WERI-Rb-1 (cell line): ENCODE measurements at places on chromosomes 11 and 22.

- no peak for DNase-seq
Observed at GRCh38 chr11:34513682-34514449, at the start of gene ELF5. ELF5 (minus strand) TSS chr11:34513794; CDS start chr11:34505749, 8,045 bp downstream.

DNA sequence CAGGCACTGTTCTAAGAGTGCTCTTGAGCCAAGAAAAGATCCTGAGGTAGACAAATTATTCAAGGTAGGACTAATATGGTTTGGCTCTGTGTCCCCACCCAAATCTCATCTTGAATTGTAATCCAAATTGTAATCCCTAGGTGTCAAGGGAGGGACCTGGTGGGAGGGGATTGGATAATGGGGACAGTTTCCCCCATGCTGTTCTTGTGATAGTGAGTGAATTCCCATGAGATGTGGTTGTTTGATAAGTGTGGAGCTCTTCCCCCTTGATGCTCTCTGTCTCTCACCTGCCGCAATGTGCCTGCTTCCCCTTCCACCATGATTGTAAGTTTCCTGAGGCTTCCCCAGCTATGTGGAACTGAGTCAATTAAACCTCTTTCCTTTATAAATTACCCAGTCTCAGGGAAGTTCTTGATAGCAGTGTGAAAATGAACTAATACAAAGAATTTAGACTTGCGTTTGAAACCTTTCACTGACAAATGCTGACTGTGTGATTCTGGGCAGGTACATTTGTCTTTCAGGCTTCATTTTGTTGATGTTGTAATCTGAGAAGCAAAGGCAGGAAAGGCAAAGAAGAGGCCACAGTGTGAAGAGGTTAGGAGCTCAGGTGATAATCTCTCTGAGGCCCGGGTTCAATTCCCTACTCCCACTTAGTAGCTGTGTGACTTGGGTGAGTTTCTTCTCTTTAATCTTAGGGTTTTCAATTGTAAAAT is 115.8 kb upstream of the PAX6 start:
- no peak for DNase-seq

GRCh38 chr11:130420478-130421198 is 7.8 kb downstream of the ADAMTS8 start:
- DNase-seq = no peak

- DNase-seq = no peak
Observed at GRCh38 chr11:64879244-64879900, 951 bp upstream of the EHD1 start.

DNA sequence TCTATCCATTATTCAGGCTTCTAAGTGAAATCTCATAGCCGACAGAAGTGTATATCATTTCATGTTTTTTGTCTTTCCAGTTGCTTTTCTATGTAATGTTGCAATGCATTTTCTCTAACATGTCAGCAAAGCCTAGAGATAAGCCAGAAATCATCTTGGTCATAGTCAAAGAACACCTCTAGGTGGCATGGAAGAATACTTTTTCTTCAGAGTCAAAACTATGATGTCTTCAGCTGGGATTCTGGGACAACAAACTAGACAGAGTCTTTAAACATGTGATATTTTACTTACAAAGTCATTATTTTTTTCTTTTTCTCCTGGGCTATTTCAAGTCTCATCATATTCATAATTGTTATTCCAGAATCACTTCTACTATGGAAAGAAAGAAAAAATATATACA is 4.4 kb downstream of the GAS2 start:
- no peak for DNase-seq

DNA sequence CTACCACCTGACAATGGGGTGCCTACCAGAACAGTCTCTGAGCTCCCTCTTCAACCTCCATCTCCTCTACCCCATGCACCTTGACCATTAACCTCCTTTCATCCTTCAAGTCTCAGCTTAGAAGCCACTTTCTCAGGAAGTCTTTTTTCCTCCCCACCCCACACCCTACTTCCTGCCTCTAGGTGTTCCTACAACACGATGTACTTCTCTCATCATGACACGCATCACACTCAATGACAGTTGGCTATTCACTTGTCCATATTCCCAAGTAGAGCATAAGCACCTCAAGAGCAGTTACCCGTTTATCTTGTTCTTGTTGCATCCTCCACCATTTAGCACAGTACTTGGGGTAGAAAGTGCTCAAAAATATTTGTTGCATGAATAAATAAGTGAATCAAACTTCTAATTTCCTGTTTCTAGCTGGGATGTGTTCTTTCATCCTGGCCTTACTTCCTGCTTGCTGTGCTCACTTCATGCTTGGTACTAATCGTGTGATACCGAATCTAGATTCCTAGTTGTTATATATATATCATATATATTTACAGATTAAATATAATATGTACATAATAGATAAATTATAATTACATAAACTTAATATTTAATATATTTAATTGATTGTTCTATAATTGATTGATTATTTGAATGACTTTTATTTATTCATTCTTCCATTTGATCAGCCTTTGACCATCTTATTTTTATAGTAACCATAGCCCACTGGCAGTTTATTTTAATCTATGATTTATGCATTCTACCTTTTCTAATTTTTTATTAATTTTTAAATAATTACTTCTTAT is 177.5 kb upstream of the TMEM45B start:
- no peak for DNase-seq

DNA sequence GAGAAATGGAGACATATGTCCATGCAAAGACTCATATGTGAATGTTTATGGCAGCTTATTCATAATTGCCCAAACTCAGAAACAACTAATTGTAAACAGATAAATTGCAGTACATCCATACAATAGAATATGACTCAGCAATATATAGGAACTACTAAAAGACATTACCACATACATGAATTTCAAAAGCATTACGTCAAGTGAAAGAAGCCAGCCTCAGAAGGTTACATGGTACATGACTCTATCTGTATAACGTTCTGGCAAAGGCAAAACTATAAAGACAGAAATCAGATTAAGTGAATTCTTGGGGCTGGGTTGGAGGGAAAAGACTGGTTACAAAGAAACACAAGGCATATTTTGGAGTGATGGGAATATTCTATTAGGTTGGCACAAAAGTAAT is 7.2 kb downstream of the KCTD21 start:
- no peak for DNase-seq

DNA sequence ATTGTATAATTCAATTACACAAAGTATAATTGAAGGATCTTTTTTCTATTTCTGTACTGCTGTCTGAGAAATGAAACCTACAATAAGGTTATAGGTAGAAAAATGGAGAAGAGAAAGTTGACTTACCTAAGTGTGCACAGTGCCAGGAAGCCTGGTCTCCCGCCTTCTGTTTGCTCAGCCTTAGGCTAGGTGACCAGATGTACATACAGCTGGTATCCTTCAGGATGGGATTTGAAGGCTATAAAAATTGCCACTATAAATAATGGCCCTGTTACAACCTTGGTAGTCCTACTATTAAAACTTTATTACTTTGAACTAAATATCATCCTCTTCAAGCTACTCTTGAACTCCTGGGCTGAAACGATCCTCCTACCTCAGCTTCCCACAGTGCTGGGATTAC is 19.7 kb downstream of the OR51E2 start:
- DNase-seq = no peak

DNA sequence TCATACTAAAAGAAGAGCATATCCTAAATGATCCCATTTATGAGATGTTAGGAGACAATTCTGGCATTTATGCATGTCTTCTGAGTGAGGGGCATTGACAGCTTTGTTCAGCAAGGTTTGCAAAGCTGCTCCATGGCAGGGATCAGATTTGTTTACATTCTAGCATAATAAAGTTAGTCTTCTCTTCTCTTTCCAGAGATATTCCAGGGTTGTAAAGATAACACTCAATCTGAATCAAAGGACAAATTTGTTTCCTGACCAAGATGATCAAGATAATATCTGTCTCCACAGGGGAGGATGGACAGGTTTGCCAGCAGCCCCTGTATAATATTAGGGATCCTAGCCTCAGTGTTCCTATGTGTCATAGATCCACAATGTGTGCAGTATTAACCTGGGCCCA is 77.5 kb upstream of the ZC3H12C start:
- DNase-seq = no peak

GRCh38 chr11:65377036-65377435 is 5.4 kb downstream of the SLC25A45 start:
- no peak for DNase-seq

DNA sequence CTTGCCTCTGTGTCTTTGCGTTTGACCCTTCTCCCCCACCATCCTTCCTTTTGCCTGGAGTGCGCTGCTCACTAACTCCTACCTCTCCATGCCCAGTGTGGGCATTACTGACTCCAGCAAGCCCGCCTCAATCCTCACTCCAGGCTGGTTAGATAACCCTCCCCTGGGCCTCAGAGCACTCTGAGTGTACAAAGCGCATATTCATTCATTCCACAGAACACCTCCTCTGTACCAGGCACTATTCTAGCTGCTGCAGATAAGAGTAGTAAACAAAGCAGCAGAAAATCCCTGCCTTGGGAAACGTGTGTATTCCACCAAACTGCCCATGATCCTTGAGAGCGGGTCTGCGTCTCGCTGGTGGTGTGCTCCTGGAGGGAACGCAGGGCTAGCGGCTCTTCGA is 3.2 kb downstream of the SLC22A8 start:
- DNase-seq = no peak

DNA sequence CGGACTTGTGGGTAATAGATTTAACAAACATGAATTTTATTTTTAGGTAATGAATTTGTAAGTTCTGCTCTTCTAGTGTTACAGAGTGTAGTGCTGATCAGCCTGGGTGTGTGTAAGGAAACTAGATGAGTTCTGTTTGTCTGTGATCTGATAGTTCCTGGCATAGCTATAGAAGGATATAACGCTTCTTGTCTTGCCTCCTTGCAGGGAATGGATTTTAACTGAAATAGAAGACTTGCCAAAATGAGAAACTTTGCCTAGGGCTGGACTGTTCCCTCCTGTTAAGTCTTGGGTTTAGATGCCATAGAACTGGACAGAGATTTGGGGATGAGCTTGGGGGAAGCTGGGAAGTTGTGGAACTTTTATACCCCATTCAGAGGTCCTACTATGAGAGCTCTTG is 11.6 kb downstream of the CCDC81 start:
- no peak for DNase-seq

DNA sequence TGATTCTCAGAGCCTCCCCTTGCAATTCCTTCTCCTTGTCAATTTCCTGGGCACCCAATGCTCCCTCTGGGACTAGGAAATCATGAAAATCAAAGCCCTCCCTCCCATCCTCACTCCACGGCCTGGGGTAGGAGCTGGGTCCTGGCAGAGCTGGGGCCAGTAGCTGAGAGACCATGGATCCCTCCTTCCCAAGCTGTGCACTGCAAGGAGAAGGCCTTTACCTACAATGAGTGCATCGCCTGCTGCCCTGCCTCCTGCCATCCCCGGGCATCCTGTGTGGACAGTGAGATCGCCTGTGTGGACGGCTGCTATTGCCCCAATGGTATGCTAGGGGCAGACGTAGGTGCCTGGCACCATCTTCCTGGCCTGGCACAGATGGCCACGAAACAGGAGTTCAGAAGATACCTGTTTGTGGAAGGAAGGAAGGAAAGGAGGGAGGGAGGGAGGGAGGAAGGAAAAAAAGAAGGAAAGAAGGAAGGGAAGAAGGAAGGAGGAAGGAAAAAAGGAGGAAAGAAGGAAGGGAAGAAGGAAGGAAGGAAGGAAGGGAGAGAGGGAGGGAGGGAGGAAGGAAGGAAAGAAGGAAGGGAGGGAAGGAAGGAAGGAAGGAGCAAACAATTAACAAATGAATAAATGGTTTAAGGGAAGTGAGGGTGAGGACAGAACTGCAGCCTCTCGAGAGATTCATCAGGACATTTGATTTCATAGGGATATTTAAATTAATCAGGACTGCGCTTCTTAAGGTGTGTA is 12.5 kb downstream of the OTOG start:
- no peak for DNase-seq

GRCh38 chr11:109994907-109995306 is 98.3 kb upstream of the ZC3H12C start:
- no peak for DNase-seq

DNA sequence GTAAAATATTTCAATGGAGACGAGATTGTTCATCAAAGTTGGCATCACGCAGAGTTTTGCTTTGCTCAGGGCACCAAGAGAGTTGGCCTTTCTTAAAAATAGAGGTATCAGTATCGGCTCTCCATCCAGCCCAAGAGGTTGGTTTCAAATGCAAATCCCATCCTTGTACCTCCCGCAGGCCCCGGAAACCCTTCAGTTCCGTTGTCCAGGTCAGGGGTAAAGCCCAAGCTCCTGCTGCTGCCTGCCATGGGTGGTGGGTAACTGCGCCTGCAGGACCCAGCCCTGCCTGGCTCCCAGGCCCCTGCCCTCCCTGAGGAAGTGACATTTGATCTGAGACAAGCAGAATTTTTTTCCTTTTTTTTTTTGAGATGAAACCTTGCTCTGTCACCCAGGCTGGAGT is 49.3 kb upstream of the RTL6 start:
- no peak for DNase-seq

DNA sequence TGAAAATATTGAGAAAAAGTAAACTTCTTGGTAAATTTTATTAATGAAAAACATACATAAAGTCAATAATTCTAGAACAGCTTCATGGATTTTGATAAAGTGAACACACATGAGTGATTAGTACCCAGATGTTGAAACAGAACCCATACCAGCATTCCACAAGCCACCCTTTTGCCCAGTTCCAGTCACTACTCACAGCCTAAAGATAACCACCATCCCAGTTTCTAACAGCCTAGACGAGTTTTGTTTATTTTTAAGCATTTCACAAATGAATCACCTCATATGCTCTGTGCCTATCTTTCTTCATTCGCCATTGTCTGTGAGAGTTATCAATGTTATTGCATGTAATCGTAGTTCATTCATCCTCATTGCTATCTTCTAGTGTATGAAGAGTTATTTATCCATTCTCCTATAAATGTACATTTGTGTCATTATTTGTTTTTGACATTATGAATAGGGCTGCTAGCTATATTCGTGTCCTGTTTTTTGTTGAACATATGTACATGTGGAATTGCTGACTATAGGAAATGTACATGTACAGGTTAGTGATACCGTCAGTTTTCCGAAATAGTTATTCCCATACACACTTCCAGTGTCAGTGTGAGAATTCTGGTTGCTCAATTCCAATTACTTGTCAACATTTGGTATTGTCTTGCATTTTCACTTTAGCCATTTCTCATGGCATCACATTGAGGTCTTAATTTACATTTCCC is 44.5 kb upstream of the TEAD1 start:
- DNase-seq = no peak

- peak; percentile 58 for DNase-seq
Observed at GRCh38 chr22:32801537-32802236, at the start of gene TIMP3. TIMP3 (plus strand) TSS chr22:32801705; CDS start chr22:32802002, 297 bp downstream.

GRCh38 chr11:85665733-85666132 is 804 bp upstream of the CREBZF start:
- DNase-seq = no peak

- no peak for DNase-seq
Observed at GRCh38 chr11:83249972-83250593, 36.1 kb downstream of the CCDC90B start.

- DNase-seq = no peak
Observed at GRCh38 chr11:30561691-30562415, 24.3 kb downstream of the MPPED2 start.
